ENCODE measurements at places on chromosomes 7 and 10. TPM values are rescaled to one million over a fixed set of nuclear protein-coding genes. Genes with fewer than 3 reads are reported as not detected.

DNA sequence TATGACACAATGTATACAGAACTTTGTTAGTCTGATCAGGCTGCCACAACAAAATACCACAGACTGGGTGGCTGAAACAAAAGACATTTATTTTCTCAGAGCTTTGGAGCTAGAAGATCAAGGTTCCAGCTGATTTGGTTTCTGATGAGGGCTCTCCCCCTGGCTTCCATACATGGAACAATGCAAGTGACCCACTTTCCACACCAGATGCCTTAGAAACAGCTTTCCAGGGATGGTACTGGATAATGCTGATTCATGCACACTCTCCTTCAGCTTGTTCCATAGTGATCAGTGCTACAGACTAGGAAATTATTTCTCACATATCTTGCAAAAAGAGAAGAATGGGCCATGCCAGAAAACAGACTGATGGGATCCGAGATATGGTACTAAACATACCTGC lies 1274.9 kb upstream of the SORCS1 start:
- no peaks in the 10 kb centered on the region for H3K36me3 ChIP-seq
- H3K27me3 ChIP-seq, result no peaks in the 10 kb centered on the region
- H3K4me3 ChIP-seq, result no peak overlapping the region
- H3K4me1 ChIP-seq, result no peaks in the 10 kb centered on the region

- no peaks in the 10 kb centered on the region for H3K27me3 ChIP-seq
- no peaks in the 10 kb centered on the region for H3K36me3 ChIP-seq
- no peak overlapping the region for H3K4me3 ChIP-seq
- H3K27ac ChIP-seq, result no peak overlapping the region
- no peaks in the 10 kb centered on the region for H3K4me1 ChIP-seq
These were observed 84.5 kb downstream of the RTKN2 start for GRCh38 chr10:62183857-62184795.

DNA sequence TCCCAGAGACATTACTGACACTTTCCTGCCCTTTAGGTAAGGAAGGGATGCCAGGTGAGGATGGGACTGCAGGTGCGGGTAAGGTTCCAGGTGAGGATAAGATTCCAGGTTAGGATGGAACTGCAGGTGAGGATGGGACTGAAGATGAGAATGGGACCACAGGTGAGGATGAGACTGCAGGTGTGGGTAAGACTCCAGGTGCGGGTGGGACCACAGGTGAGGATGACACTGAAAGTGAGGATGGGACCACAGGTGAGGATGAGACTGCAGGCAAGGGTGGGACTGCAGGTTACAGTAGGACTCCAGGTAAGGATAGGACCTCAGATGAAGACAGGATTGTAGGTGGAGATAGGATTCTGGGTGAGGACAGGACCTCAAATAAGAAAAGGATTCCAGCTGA lies 322.3 kb downstream of the WDR37 start:
- peaks cover 2% of the 10 kb centered on the region for H3K27me3 ChIP-seq
- no peaks in the 10 kb centered on the region for H3K36me3 ChIP-seq
- H3K4me3 ChIP-seq, result no peak overlapping the region

The APBB1IP gene
- 20.5 TPM for total RNA-seq

DNA sequence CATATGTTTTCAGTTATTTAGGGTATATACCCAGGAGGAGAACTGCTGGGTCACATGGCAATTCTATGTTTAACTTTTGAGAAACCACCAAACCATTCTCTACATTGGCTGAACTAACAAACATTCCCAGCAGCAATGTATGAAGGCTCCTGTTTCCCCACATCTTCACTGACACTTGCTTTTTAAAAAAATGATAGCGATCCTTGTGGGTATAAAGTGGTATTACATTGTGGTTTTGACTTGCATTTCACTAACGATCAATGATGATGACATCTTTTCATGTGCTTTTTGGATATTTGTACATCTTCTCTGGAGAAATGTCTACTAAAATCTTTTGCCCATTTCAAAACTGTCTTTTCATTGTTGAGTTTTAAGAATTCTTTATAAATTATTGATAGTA lies 51.2 kb upstream of the ANAPC16 start:
- no peak overlapping the region for H3K4me3 ChIP-seq
- DNase-seq, result no peak
- peaks cover 4% of the 10 kb centered on the region for H3K36me3 ChIP-seq

DNA sequence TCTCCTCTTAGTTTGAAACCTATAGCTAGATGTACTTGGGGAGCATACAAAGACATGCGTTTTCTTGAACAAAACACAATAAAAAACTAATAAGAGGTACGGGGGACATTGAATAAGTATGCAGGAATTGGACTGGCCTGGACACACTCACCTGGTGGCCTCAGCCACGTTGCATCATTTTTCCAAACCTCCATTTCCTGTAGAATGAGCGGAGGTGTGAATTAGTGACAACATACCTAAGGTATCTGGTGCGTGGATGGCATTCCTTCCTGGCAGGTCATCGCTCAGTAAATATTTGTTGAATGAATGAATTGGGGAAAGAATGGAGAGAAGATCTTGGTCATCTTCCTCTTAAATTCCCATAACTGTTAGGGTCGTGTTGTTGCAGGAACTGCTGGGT lies 103.2 kb upstream of the CTBP2 start:
- H3K27me3 ChIP-seq, result no peaks in the 10 kb centered on the region
- H3K4me1 ChIP-seq, result no peaks in the 10 kb centered on the region
- DNase-seq, result no peak
- no peak overlapping the region for H3K27ac ChIP-seq
- no peaks in the 10 kb centered on the region for H3K36me3 ChIP-seq

GRCh38 chr10:43294892-43295291 lies 28.0 kb upstream of the RASGEF1A start:
- H3K27ac ChIP-seq, result no peak overlapping the region
- no peaks in the 10 kb centered on the region for H3K27me3 ChIP-seq
- no peak overlapping the region for H3K4me3 ChIP-seq
- no peaks in the 10 kb centered on the region for H3K36me3 ChIP-seq
- no peaks in the 10 kb centered on the region for H3K4me1 ChIP-seq

The NEUROG3 gene
- not detected for total RNA-seq

The ZNF33A gene
- total RNA-seq, result 42.6 TPM

The SCIN gene
- total RNA-seq, result 141 TPM

DNA sequence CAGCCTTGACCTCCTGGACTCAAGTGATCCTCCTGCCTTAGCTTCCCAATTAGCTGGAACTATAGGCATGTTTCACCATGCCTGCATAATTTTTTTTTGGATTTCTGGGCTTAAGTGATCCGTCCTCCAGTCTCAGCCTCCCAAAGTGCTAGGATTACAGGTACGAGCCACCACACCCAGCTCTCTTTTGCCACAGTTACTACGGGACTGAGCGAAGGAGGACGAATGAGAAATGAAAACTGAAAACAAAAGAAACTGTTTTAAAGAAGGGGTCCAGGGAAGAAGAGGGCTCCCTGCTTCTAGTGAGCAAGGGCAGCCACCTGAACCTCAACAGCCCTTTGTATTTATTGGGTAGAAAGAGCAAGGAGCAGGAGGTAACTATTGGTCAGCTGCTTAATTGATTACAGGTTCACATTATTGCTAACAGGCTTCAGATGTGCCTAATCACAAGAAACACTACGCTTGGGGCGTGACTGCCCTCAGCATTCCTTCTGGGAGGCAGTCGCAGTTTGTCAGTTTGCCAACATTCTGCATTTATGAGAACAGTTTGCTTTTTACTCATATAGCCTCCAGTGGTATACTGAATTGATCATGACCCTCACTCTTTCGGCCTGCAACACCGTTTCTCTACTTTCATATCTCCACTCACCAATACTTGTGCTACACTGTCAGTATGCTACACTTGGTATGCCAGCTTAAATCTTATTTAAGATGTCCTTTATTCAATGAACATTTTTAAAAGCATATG lies 676.8 kb downstream of the DNAJB9 start:
- H3K4me1 ChIP-seq, result no peaks in the 10 kb centered on the region
- H3K27me3 ChIP-seq, result no peaks in the 10 kb centered on the region
- H3K27ac ChIP-seq, result no peak overlapping the region
- no peaks in the 10 kb centered on the region for H3K36me3 ChIP-seq

The ADK gene
- 33.0 TPM for total RNA-seq

DNA sequence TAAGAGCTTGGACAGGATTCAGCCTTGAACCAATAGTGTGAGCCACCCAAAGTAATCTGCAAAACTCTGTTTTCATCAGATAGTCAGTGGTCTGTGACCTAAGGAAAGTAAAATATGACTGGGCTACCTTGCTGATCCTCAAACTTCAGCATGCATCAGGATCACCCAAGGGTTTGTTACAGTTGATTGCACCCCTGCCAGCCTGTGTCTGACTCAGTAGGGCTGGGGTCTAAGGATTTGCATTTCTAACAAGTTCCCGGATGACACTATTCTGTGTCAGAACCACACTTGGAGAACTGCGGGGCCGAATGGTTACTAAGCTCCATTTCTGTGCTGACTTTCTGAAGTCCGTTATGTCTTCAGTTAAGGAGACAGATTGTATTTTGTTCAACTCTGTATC lies 40.6 kb upstream of the TSPAN13 start:
- no peak for DNase-seq
- H3K4me1 ChIP-seq, result no peaks in the 10 kb centered on the region
- no peaks in the 10 kb centered on the region for H3K27me3 ChIP-seq
- H3K27ac ChIP-seq, result no peak overlapping the region

The GPR26 gene
- not detected for total RNA-seq

DNA sequence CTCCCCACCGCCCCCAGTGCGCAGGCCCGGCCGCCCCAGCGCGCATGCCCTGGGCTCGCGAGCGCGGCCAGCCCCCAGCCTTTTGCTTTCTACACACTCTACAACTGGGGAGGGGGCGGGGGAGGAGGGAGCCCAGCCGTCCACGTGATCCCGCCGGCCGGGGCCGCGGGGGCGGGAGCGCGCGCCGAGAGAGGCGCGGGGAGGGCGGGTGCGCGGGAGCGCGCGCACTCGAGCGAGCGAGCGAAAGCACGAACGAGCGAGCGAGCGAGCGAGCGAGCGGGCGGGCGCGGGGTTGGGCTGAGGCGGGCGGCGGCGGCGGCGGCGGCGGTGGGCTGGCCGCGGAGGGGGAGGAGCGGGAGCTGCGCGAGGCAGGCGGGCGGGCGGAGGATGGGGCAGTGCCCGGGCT lies at the start of gene AUTS2:
Gene AUTS2 (plus strand): TSS at position 395 of the 406 bp plus-strand sequence. CDS start 1,179 bp downstream, outside the sequence.
- no peaks in the 10 kb centered on the region for H3K36me3 ChIP-seq
- H3K27ac ChIP-seq, result peak within 1 kb of the TSS; percentile 51
- H3K27me3 ChIP-seq, result no peaks in the 10 kb centered on the region
- H3K4me3 ChIP-seq, result peak within 1 kb of the TSS; percentile 53
- H3K4me1 ChIP-seq, result no peaks in the 10 kb centered on the region
- peak; percentile 96 for DNase-seq

The FAM24A gene
- total RNA-seq, result not detected

GRCh38 chr7:25882151-25882773 lies 269.7 kb upstream of the NFE2L3 start:
- no peaks in the 10 kb centered on the region for H3K27me3 ChIP-seq
- H3K4me3 ChIP-seq, result no peak overlapping the region
- no peaks in the 10 kb centered on the region for H3K4me1 ChIP-seq
- H3K36me3 ChIP-seq, result no peaks in the 10 kb centered on the region
- no peak overlapping the region for H3K27ac ChIP-seq

The PLXDC2 gene
- 42.1 TPM for total RNA-seq

GRCh38 chr10:69385454-69386350 lies 31.0 kb downstream of the TACR2 start:
- H3K36me3 ChIP-seq, result peaks cover 21% of the 10 kb centered on the region
- H3K4me3 ChIP-seq, result no peak overlapping the region
- H3K27ac ChIP-seq, result no peak overlapping the region
- no peak for DNase-seq

DNA sequence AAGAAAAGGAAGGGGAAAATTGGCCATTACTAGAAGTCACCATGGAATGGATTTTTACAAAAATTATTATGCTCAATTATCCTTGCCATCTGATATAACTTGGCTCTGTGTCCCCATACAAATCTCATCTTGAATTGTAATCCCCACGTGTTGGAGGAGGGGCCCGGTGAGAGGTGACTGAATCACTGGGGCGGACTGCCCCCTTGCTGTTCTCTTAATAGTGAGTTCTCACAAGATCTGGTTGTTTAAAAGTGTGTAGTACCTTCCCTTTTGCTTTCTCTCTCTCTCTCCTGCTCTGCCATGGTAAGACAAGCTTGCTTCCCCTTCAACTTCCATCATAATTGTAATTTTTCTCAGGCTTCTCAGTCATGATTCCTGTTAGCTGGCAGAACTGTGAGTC lies 1023.6 kb downstream of the XPNPEP1 start:
- no peak for DNase-seq
- H3K27ac ChIP-seq, result no peak overlapping the region
- no peaks in the 10 kb centered on the region for H3K36me3 ChIP-seq
- H3K4me1 ChIP-seq, result no peaks in the 10 kb centered on the region
- H3K4me3 ChIP-seq, result no peak overlapping the region
- H3K27me3 ChIP-seq, result no peaks in the 10 kb centered on the region

DNA sequence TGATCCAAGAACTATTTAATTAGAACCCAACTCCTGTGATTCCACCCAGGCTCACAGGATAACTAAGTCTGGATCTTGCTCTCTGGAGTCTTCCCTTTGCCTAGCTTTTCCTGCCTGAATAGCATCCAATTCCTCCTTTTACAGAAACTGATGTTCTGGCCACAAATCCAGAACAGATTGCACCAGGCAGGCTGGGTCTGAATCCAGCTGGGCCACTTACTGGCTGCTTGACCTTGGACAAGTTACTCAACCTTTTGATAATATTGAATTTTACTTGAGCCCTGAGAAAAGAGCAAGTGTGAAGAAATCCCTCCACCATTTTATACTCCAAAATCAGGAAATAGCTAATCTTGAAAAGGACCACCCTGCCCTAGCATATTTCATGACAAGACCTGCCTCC lies 55.5 kb upstream of the SLC35G1 start:
- H3K4me1 ChIP-seq, result no peaks in the 10 kb centered on the region
- H3K27ac ChIP-seq, result no peak overlapping the region
- no peaks in the 10 kb centered on the region for H3K36me3 ChIP-seq
- no peak for DNase-seq

DNA sequence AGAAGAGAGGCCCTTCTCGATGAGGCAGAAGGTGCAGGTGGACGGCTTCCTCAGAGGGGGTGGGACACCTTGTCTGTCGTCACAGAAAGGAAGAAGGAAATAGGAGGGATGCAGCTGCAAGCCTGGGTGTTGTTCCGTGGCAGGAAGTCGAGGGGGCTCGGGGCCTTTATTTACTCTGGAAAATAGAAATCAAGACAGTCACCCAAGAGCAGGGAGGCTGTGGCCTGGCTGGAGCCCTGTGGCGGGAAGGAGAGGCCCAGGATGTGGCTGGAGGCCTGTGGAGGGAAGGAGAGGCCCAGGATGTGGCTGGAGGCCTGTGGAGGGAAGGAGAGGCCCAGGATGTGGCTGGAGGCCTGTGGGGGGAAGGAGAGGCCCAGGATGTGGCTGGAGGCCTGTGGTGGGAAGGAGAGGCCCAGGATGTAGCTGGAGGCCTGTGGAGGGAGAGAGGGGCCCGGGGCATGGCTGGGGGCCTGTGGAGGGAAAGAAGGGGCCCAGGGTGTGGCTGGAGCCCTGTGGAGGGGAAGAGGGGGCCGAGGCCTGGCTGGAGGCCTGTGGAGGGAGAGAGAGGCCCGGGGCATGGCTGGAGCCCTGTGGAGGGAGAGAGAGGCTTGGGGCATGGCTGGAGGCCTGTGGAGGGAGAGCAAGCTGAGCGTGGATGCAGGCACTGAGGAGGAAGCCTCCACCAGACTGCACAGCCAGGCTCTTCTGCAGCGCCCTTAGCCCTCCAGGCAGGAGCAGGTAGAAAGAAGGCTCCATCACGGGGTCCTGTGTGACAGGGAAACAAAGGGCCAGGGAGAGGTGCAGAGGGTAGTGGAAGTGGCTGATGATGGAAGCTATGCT lies 97.3 kb upstream of the SFMBT2 start:
- H3K27me3 ChIP-seq, result peaks cover 2% of the 10 kb centered on the region
- no peaks in the 10 kb centered on the region for H3K36me3 ChIP-seq
- no peak overlapping the region for H3K27ac ChIP-seq
- no peak for DNase-seq
- no peak overlapping the region for H3K4me3 ChIP-seq
- no peaks in the 10 kb centered on the region for H3K4me1 ChIP-seq

The NKX2-3 gene
- total RNA-seq, result not detected

The BLNK gene
- 38.8 TPM for total RNA-seq

The ERVW-1 gene
- total RNA-seq, result not detected

The TNS3 gene
- 198 TPM for total RNA-seq

The NEURL1 gene
- 1.2 TPM for total RNA-seq

Data from kidney (tissue), 22 donors.